Bone marrow (tissue), 2 donors: ENCODE measurements at places on chromosomes 5 and 9.

- no peak for DNase-seq
Measured at GRCh38 chr9:117286245-117286644, 128.6 kb downstream of the ASTN2 start.

- no peak for DNase-seq
Measured at GRCh38 chr5:71587766-71588532, 809 bp downstream of the MCCC2 start.

DNA sequence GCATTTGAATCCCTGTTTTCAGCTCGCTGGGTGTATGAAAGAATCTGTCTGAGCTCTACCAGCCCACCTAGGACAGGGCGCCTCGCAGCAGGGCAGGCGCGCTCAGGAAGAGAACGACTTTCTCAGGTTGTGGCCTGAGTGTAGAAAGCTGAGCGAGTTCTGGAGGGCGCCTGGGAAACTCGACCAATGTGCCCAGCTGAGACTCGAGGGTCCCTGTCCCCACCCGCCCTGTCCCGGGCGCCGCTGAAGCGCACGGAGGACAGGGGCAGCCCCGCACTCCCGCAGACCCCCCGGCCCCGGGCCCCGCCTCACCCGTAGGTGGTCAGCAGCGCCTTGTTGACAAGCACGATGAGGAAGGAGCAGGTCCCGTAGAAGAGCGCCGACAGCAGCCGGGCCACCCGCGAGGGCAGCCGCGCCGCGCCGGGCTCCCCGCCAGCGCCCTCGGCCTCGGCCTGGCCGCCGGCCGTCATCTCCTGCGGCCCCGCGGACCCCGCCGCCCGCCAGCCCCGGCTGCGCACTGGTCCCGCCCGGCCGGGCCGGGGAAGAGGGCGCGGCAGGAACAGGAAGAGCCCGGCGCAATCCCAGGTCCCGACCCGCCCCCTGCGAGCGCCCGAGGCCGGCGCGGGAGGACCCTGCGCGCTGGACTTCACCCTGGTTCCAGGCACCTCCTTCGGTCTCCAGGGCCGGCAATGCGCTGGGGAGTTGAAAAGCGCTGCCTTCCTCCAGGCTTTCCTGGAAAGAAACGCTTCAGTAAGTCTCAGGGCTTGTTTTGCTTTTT lies at the start of gene SLC35D2:
TSS of gene SLC35D2 (minus strand) at position 547 of the 778 bp plus-strand sequence. CDS start at position 470, 77 bp downstream.
- DNase-seq: peak; percentile 41

DNA sequence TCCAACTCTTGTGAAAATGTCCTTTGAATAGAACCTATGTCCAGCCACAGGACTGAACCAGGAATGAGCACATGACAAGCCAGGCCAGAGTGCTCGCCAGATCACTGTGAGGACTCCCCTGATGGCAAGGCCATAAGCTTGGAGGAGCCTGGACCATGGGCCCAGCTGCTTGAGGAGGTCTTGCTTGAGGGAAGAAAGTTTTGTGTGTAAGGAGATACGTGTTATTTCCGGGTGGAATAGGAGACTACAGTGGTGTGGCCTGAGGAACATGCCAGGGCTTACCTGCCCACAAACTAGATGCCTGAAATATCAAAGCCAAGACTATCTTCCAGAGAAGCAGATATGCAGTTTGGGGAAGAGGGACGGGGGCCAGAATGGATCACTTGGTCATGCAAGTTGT lies 84.7 kb downstream of the LIFR start:
- DNase-seq: no peak

- no peak for DNase-seq
Measured at GRCh38 chr5:125679522-125679921, 743.7 kb upstream of the GRAMD2B start.

- no peak for DNase-seq
Measured at GRCh38 chr5:68544091-68544647, 328.6 kb downstream of the PIK3R1 start.

GRCh38 chr5:40492056-40492455 lies 187.7 kb upstream of the PTGER4 start:
- DNase-seq: no peak

GRCh38 chr5:96114736-96115135 lies 153.1 kb upstream of the ELL2 start:
- no peak for DNase-seq
